ENCODE measurements at places on chromosomes 12 and 14.

GRCh38 chr14:90546767-90547166, 149.9 kb downstream of the CALM1 start:
- no peak for DNase-seq

DNA sequence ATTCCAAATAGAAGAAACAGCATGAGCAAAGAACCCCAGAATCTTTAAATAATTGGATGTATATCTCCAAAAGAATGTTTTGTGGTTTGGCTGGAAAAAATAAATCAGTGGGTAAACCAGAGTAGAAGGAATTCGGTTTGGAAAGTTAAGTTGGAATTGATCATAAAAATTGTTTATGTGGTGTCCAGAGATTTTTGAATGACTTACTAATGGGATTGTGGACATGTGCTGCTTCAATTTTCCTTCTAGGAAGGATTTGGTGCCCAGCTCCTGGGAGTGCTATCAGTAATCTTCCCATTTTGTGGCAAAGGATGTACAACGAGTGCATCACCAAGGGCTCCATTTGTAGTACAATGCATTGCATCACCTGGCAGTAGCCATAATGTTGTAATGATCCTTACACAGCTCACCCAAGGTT, 224.8 kb downstream of the SLC16A7 start:
- DNase-seq = no peak

GRCh38 chr12:13000616-13000924, 505 bp upstream of the HEBP1 start:
- no peak for DNase-seq

- no peak for DNase-seq
These were observed 1.4 kb downstream of the SNRPF start for GRCh38 chr12:95859947-95860850.

DNA sequence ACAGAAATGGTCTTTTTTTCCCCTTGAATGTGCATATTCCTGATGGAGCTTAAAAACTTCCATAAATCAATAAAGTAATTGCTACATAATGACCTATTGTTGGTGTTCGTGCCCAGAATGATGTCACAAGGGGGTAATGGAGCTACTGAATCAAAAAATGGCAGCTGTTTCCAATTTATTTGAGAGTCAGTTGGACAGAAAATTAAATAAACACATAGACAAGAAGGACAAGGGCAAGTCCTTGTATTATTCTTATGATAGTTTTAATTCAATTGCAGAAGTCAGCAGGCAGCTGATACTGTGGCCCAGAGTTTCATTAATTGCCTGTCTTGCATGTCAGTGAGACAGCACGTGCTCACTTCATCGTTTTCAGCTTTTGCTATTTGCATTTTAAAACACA, 473.5 kb downstream of the ETNK1 start:
- DNase-seq = no peak

- no peak for DNase-seq
These were observed 6.1 kb upstream of the BDKRB2 start for GRCh38 chr14:96198430-96199130.

DNA sequence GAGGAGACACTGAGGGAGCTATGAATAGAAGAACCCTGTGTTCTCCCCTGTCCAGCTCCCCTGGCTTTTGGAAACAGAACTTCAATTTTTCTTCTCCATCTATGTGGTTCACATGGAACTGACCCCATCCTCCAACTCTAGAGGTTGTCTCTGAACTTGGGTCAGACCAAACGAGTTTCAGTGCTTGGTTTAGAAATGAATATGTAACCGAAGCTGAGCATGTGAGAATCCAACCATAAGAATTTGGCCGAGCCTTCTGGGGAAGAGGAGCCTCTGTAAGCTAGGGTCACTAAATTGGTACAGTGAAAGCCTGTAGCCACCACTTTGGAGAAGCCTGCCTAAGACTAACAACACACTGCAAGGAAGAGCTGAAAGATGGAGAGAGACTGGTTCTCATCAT, 464.4 kb downstream of the ZFP36L1 start:
- no peak for DNase-seq

GRCh38 chr12:121364683-121365121, 12.5 kb upstream of the ANAPC5 start:
- no peak for DNase-seq

DNA sequence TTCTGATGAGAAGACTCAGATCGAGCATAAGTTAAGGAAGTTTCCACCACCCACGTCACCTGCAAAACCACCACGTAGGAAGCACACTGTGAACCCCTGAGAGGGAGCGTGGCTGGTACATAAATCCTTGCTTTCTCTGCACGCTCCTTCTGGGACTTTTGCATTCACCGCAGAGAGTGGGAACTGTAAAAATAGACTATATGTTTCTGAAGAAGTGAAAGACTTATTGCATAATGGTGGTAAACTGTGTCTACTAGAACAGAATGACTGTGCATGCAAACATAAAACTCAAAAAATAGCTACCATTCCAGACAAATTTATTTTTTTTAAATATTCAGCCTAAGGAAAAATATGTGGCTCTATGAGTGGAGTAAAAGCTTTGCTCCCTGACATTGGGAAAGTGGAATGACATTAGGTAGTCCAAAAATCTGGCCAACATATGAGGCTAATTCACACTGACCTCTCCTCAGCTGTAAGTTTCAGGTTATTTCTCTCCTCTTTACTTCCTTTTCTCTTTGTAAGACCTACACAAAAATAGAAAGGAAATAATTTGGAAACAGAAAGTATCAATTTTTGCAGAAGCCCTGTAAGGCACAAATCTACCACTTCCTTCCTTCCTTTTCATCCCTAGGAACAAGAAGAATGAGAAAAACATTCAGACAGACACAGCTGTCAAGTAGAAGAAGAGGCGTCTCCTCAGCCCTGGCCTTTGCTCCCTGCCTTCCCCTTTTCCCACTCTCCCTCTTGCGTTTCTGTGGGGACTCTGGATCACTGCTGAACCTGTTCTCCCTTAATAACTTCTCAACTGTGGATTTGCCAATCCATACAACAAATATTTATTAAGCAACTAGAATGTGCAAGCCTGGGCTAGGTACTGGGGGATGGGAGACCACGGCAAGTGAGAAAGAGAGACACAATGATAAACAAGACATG, 264.3 kb upstream of the FOXN3 start:
- no peak for DNase-seq

DNA sequence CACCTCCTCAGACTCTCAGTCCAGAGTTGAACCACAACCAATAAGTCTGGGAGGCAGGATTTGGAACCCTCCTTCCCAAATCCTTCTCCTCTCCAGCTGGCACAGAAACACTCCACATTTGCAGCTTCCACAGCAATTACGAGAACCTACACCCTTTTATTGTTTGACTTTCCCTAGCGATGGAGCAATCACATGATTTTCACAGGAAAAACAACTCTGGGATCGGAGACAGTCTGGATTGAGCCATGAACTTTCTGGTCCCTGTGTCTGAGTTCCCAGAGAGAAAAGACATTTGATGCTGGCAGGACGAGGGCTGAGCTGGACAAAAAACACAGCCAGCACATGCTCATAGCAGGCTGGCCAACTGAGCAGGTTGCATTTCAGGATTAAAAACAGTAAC, 49.0 kb upstream of the STON2 start:
- DNase-seq = no peak

Measured in activated effector memory CD4-positive, alpha-beta T cell treated with Interleukin-2 at 50 U/mL for 16 hours (primary cell).